ENCODE measurements at places on chromosomes 16 and 17. TPM values are rescaled to one million over a fixed set of nuclear protein-coding genes. Genes with fewer than 3 reads are reported as not detected.

Gene PERCC1
- polyA plus RNA-seq: not detected

Gene C1QTNF8
- not detected for polyA plus RNA-seq

Gene PSMC3IP
- 5.8 TPM for polyA plus RNA-seq

Gene STAT3
- polyA plus RNA-seq: 62.0 TPM

Gene SLC6A4
- not detected for polyA plus RNA-seq

Gene TERB1
- 0.07 TPM for polyA plus RNA-seq

Gene ST6GALNAC1
- polyA plus RNA-seq: not detected

Gene SPIRE2
- polyA plus RNA-seq: 2.3 TPM

Gene GAS2L2
- polyA plus RNA-seq: not detected

DNA sequence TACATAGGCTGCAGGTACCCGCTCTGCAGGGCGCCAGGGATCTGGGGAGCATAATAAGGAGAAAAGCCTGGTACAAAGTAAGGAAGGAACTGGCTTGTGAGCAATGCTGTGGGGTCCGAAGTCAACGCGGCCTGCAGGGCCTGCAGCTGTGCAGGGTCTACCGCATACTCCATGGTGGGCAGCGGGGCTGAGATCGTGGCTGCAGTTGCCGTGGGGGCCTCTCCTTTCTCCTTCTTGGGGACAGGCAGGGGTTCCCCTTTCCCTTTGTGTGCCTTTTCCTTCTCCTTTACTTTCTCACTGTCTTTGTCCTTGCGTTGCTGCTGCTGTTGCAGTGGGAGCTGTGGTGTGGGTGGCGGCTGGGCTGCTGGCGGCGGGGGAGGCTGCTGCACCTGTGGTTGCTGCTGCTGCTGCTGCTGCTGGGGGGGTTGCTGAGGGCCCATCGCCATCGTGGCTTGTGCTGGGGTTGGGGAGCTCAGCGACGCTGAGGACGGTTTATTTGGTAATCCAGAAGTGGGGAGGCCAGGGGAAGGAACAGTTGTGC is 259.6 kb downstream of the ZFHX3 start:
- DNase-seq: no peak

DNA sequence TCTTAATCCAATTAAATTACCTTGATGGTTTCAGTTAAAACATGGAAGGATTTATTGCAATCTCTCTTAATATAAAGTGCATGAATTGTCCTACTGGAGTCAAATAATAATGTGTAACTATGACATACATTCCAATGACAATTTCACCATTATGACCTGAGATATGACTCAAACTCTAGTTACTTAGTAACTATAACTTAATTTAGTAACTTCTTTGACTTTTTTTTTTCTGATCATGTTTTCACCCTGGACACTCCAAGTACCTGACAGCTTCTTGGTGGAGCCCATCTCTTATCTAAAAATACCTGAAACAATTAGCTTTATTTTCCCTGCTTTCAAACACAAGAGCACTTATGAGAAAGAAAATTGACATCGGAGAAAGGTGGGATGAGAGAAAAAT is 123.7 kb downstream of the STX8 start:
- DNase-seq: no peak

- no peak for DNase-seq
Observed at GRCh38 chr16:64964126-64964540, 157.7 kb downstream of the CDH11 start.

DNA sequence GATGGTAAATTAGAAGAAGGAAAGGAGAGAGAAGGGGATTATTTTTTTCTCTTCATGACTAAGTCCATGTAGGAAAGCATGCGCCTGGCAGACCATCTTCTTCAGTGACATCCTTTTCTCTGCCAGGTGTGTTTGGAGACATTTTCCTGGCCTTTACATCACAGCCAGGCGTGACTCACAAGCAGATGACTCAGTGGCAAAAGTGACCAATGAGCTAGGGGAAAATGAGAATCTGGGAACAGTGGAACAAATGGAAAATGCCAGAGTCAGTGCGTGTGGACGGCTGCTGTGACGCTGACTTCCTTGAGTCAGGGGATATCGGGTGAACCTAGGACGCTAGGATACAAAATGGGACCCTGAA is 9.4 kb downstream of the KIAA0513 start:
- DNase-seq: no peak

- DNase-seq: no peak
Observed at GRCh38 chr16:51971184-51971583, 575.8 kb downstream of the TOX3 start.

DNA sequence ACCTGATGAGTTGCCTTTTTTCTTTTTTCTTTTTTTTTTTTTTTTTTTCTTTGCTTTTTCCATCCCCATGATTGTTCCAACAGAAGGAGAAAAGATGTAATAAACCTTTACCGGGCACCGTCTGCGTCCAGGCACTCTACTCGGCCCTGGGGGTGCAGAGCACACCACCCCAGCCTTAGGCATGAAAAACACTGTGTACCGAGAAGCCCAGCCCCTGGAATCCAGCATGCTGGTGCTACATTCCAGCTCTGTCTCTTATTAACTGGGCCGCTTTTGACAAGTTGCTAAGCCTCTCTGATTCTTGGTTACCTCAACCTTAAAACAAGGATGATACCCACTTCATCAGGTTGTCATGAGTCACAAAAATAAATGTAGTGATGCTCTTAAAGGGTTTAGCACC is 64.1 kb upstream of the HSBP1 start:
- DNase-seq: no peak

GRCh38 chr16:27739606-27740357 is 189.8 kb downstream of the KATNIP start:
- no peak for DNase-seq

GRCh38 chr16:9091867-9092281 is 430 bp downstream of the HAPSTR1 start:
- no peak for DNase-seq

- DNase-seq: no peak
Observed at GRCh38 chr16:73915935-73916334, 380.7 kb upstream of the PSMD7 start.

DNA sequence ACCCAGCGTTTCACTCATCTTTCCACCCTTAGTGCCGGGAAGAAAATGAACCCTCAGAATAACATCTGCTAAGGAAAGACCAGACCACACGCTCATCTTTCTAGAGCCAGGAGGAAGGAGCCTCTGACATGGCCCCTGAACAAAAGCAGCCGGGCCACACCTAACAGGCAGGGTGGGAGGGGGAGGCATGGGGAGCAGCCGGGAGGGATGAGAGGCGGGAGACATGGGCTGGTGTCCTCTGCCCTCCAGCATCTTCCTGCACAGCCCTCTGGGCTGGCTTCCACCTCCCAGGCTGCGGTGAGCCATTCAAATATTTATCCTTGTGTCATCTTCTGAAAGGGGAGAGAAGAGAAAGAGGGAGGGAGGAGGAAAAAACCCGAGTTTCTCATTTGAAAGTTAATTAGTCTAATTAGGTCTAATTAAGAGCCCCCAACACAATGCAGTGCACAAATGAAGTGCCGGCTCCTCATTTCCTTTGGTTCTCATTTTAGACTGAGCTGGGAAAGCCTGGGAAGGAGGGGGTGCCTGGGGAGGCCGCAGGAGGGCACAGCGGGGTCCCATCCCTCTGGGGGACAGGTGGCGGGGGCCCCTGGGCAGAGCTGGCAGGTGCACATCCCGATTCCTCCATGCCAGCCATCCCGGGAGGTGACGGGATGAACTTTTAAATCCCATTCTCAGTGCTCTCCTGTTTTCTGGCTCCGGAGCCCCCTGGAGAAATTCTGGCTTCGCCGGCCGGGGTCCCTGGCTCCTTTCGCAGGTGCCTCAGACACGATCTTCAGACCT is 90.5 kb downstream of the ENGASE start:
- no peak for DNase-seq

DNA sequence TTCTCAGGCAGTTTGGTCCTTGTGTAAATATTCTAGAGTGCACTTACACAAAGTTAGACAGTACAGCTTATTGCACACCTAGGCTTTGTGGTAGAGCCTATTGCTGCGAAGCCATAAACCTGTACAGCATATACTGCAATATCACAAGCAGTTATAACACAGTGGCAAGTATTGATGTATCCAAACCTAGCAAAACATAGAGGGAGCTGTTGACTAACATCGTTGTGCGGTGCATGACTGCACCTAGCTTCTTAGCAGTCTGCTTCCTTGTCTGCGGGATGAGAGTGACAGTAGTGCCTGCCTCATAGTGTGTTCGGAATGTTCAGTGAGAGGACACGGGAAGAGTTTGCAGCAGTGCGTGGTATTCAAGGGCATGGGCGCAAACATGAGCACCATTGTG is 78.9 kb downstream of the MPRIP start:
- DNase-seq: no peak

DNA sequence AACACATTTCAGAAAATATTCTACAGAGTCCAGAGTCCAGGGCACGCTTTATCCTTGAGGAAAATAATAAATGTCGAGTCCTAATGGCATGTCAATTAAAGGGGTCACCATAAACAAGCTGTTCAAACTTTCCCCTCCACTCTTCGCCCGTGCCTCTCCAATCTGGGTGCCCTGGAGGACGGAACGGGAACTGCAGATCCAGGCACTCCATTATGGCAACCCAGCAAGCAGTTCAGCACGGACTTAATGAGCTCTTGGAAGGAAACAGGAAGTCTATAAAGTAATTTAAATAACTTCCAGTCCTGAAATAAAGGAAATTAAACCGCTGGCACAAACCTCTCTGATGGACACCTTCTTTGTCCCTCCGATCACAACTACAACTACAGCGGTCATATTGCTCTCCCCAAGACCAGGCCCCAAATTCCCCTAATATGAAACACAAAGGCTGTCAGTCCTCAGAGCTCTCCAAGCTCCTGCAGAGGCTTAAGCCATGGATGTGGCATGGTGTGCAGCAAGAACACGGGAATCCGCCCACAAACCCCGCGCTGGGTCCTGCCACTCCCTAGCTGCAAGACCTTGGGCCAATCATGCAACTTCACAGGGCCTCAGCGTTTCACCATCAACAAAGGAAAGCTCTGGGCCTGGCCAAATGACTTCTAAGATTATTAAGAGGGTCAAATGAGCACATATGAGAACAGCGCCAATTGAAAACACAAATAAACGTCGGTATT is 52.6 kb downstream of the ZFHX3 start:
- DNase-seq: no peak

GRCh38 chr17:51995797-51996403 is 162.6 kb downstream of the CA10 start:
- DNase-seq: no peak

GRCh38 chr17:40978575-40979151 is 5.5 kb downstream of the KRT40 start:
- DNase-seq: no peak

DNA sequence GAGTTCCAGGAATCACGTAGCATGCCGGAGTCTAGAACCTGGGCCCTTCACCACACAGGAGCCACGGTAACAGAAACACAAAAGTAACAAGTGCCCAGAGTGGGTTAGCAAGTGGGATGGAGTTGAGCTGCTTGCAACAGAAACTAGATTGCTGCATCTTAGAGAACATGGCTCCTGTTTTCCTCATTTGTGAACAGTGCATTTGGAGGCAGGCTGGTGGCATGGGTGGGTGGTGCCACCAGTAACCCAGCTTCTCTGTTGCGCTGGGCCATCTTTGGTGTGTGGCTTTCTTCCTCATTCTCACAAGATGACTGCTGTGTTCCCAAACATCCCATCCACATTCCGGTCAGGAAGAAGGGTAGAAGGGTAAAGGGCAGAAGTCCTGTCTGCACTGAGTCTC is 95.5 kb downstream of the KATNIP start:
- DNase-seq: no peak

DNA sequence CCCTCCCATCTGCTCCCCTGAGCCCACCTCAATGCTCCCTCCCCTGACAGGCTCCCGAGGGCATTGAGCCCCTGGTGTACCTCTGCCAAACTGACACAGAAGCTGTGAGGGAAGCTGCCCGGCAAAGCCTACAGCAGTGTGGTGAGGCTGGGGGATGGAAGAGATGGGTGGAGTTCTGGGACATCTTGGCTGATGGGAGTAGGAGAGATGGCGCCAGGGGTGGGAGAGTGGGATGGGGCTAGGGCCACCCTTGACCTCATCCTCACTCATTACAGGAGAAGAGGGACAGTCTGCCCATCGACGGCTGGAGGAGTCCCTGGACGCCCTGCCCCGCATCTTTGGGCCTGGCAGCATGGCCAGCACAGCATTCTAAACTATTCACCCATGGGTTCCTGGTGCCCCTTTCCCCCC is 16.2 kb upstream of the CTCF start:
- no peak for DNase-seq

- DNase-seq: no peak
Observed at GRCh38 chr16:86616906-86617305, 38.6 kb downstream of the FOXL1 start.

GRCh38 chr17:35312790-35313711 is 60.4 kb downstream of the SLFN11 start:
- DNase-seq: no peak

DNA sequence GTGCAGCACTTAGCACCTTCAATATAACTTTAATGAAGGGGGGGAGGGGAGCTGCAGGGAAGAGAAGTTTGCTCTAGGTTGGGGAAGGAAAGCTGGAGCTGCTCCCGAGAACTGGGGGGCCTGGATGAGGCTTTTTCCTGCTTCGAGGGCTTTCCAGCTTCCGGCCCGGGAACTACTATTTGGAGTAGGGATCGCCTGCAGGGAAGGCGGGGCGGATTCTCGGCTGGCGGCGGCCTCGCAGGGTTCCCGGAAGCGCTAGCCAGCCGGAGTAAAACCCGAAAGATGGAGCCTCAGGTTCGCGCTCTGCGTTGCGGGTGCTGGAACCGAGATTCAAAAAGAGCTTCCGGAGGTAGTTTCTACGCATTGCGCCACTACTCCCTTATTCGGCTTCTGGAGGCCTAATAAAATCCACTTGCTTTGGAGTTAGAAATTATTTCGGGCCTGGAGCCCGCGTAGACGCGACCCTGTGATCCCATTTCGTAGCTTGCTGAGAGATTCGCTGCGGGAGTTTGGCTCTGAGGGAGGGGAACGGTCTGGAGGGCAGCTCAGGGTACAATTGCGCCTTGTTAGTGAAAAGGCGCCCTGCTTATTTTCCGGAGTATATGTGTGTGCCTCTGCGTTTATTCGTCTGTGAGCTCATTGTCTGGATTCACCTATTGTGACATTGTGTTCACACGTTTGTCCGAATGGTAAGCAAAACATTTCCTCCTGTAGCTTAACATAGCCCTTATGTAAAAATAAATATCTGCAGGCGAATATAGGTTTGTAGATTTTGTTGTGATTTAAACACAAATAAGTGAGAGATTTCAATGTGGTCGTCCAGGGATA is 652 bp downstream of the PRAC2 start:
- DNase-seq: no peak

GRCh38 chr17:37230633-37231032 is 145.2 kb upstream of the C17orf78 start:
- no peak for DNase-seq

Data from BJ (cell line).